ENCODE measurements at places on chromosomes 4 and X. TPM values are rescaled to one million over a fixed set of nuclear protein-coding genes. Genes with fewer than 3 reads are reported as not detected.
A peak's percentile ranks its signal among the peaks of the same experiment; 100 is the strongest.

The SRPX2 gene
- not detected for total RNA-seq

The DMRTC1 gene
- 0.31 TPM for total RNA-seq

The TCEAL6 gene
- not detected for total RNA-seq

- no peaks in the 10 kb centered on the region for H3K36me3 ChIP-seq
- no peaks in the 10 kb centered on the region for H3K27me3 ChIP-seq
- no peak overlapping the region for H3K4me3 ChIP-seq
- no peak for DNase-seq
- no peaks in the 10 kb centered on the region for H3K4me1 ChIP-seq
- H3K27ac ChIP-seq = no peak overlapping the region
Observed at GRCh38 chr4:36152735-36153134, 91.6 kb downstream of the ARAP2 start.

The PPARGC1A gene
- 10.2 TPM for total RNA-seq

- no peaks in the 10 kb centered on the region for H3K36me3 ChIP-seq
- DNase-seq = no peak
- no peak overlapping the region for H3K4me3 ChIP-seq
- H3K27me3 ChIP-seq = no peaks in the 10 kb centered on the region
Observed at GRCh38 chr4:85905761-85906160, 430.8 kb downstream of the ARHGAP24 start.

DNA sequence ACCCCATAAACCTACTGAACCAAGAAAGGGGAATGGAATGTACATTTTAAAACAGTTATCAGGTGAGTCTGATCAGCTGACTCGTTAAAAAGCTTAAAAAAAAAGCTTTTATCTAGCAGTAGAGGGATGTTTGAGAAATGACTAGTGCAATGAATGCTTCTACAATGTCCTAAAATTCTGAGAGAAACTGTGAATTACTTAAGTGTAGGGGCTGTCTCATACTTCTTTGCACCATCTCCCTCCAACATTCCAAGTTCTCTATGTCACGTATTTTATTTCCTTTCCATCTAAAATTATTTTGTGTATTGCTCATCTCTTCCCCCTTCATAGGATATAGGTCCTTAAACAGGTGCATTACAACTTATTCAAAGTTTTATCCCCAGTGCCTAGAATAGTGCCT, 11.9 kb upstream of the AREG start:
- no peak overlapping the region for H3K4me3 ChIP-seq
- no peaks in the 10 kb centered on the region for H3K4me1 ChIP-seq
- H3K36me3 ChIP-seq = no peaks in the 10 kb centered on the region
- no peaks in the 10 kb centered on the region for H3K27me3 ChIP-seq
- no peak for DNase-seq

DNA sequence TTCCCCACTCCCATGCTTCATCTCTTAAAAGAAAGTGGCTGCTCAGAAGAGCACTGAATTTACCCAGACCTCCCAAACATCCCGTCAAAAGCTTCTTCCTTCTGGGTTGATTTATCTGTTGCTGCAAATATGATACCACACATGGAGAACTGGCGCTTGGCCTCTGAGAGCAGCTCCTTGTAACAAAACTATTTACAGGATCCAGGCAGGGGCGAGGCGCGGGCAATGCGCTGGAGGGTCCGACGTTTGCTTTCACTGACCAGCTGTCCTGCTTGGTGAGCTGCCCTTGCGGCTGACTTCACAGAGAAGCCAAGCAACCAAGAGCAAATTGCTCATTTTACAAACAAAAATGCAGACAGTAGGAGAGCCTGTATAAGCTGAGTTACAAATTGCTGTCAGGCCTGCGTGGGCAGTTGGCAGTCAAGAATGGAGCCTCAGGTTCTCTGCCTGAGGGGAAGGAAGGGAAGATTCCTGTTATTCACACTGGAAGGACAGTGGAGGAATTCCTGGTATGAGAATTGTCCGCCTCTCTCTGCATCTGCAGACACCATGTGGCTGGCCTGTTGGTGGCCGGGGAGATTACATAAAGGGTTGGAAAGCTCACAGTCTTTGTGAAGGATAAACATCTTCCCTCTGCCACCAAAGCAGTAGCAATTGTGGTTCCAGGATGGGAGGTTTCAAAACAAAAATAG, 192.2 kb upstream of the LEF1 start:
- peak; percentile 70 for DNase-seq
- no peaks in the 10 kb centered on the region for H3K27me3 ChIP-seq
- peak overlapping the region; percentile 52 for H3K27ac ChIP-seq
- H3K4me1 ChIP-seq = no peaks in the 10 kb centered on the region

DNA sequence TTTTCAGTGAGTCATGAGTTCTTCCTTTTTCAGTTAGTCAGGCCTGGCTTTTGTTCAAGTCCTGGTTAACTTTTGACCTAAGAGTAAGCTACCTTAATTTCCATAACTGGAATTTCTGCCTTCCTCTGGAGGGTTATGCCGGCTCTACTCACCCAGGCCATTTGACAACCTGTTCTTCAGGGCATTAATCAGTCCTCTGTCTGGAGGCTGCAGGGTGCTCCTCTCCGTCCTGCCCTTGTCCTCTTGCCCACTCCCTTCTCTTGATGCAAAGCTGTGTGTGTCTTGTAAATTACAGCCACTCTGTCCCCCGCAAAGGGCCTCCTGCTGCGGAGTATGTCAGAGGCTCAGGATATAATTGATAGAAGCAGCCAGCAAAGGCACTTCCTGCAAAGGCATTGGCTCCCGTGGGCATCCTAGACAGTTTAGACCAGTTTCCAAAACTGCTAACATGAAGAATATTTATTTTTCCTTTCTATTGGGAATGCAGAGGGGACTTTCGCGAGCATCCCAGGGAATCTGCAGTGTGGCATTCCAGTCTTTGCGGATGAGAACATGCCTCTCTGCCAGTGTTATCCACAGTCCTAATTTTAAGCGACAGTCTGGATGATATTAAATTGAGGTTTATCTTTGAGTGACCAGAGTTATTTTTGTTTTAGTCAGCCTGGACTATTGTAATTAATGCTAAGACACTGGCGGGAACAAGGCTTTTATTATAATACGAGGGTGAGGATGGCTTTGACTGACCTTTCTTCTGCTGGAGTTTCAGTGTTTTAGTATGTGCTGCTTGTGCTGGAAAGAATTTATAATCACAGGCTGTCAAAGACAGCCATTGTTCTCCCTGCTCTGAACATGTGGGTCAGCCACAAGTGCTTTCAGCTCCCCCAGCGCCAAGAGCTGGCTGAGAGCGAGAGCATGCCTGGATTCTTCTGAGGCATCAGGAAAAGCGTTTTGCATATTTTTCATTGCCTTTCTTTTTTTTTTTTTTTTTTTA, 74.2 kb downstream of the LIMCH1 start:
- peak; percentile 67 for DNase-seq
- H3K27ac ChIP-seq = peak overlapping the region; percentile 93
- H3K36me3 ChIP-seq = no peaks in the 10 kb centered on the region
- peaks cover 14% of the 10 kb centered on the region for H3K27me3 ChIP-seq
- no peak overlapping the region for H3K4me3 ChIP-seq
- peaks cover 13% of the 10 kb centered on the region for H3K4me1 ChIP-seq

- H3K27me3 ChIP-seq = no peaks in the 10 kb centered on the region
- no peaks in the 10 kb centered on the region for H3K36me3 ChIP-seq
- H3K4me1 ChIP-seq = peaks cover under 1% of the 10 kb centered on the region
- no peak overlapping the region for H3K27ac ChIP-seq
- DNase-seq = no peak
Observed at GRCh38 chrX:57232658-57233360, 53.7 kb upstream of the FAAH2 start.

The MAGEA8 gene
- total RNA-seq = 0.20 TPM

GRCh38 chr4:159048166-159048886, 54.6 kb upstream of the RAPGEF2 start:
- H3K4me1 ChIP-seq = peaks cover 6% of the 10 kb centered on the region
- no peaks in the 10 kb centered on the region for H3K36me3 ChIP-seq
- DNase-seq = peak; percentile 71
- no peak overlapping the region for H3K4me3 ChIP-seq
- peak overlapping the region; percentile 47 for H3K27ac ChIP-seq
- no peaks in the 10 kb centered on the region for H3K27me3 ChIP-seq

- H3K36me3 ChIP-seq = no peaks in the 10 kb centered on the region
- no peaks in the 10 kb centered on the region for H3K4me1 ChIP-seq
- no peak overlapping the region for H3K27ac ChIP-seq
- DNase-seq = no peak
- H3K27me3 ChIP-seq = no peaks in the 10 kb centered on the region
- H3K4me3 ChIP-seq = no peak overlapping the region
Observed at GRCh38 chrX:133258481-133258880, 40.3 kb upstream of the TFDP3 start.

DNA sequence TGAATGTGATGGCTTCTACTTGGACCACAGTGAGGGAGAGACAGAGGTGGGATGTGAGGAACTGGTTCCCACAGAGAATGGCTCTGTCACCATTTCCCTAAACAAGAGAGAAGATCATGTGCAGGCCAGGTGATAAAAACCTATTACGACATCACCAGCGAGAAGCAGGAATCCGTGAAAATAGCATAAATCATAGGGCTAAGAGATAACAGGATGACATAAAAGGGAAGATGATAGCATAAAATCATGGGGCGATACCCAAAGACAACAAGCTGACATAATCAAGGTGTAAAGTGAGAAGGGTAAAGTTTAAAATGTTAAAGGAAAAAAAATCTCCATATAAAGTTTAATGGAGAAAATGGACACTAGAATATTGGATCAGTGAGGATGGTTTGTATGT, 205.5 kb upstream of the SLIT2 start:
- no peak overlapping the region for H3K4me3 ChIP-seq
- DNase-seq = no peak
- H3K27me3 ChIP-seq = no peaks in the 10 kb centered on the region
- no peaks in the 10 kb centered on the region for H3K36me3 ChIP-seq

The XK gene
- 0.49 TPM for total RNA-seq

- no peaks in the 10 kb centered on the region for H3K4me1 ChIP-seq
- H3K27ac ChIP-seq = no peak overlapping the region
- DNase-seq = no peak
- H3K36me3 ChIP-seq = no peaks in the 10 kb centered on the region
- H3K27me3 ChIP-seq = no peaks in the 10 kb centered on the region
Observed at GRCh38 chrX:15499976-15500375, 631 bp upstream of the BMX start.

- peaks cover 4% of the 10 kb centered on the region for H3K4me1 ChIP-seq
- H3K36me3 ChIP-seq = no peaks in the 10 kb centered on the region
- peak; percentile 89 for DNase-seq
- H3K4me3 ChIP-seq = peak within 1 kb of the TSS; percentile 95
- peak within 1 kb of the TSS; percentile 83 for H3K27ac ChIP-seq
Observed at GRCh38 chr4:83010522-83011318, at the start of gene LIN54. Gene LIN54, minus strand, starts transcription at chr4:83010823. Its CDS starts 25,979 bp downstream, at chr4:82984844.

- no peaks in the 10 kb centered on the region for H3K36me3 ChIP-seq
- H3K4me3 ChIP-seq = no peak overlapping the region
- H3K27me3 ChIP-seq = no peaks in the 10 kb centered on the region
- no peak for DNase-seq
- peaks cover under 1% of the 10 kb centered on the region for H3K4me1 ChIP-seq
- H3K27ac ChIP-seq = no peak overlapping the region
Observed at GRCh38 chr4:24226023-24226422, 336.2 kb upstream of the PPARGC1A start.

DNA sequence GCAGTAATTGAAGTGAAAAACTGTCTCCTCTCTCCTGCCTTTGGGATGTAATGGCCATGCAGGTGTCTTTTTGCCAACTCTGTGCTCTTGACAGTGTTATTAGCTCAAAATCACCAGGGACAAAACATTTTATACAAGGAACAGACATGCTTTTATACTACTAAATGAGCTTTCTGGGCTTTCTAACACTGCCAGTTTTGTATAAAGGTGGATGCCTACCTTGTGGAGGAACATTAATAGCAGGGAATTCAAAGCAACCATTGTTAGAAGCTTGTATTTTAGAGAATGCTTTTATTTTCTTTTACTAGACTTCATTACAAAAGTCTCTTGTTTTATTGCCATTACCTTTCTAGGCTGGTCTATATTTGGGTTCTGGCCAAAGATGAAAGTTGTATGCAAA, 54.7 kb upstream of the ARSJ start:
- no peak for DNase-seq
- no peaks in the 10 kb centered on the region for H3K27me3 ChIP-seq
- H3K4me1 ChIP-seq = no peaks in the 10 kb centered on the region
- H3K36me3 ChIP-seq = no peaks in the 10 kb centered on the region

GRCh38 chr4:109803924-109804571, 2.2 kb upstream of the CFI start:
- peak; percentile 75 for DNase-seq
- H3K4me3 ChIP-seq = no peak overlapping the region
- no peaks in the 10 kb centered on the region for H3K4me1 ChIP-seq
- H3K27ac ChIP-seq = no peak overlapping the region
- no peaks in the 10 kb centered on the region for H3K27me3 ChIP-seq

DNA sequence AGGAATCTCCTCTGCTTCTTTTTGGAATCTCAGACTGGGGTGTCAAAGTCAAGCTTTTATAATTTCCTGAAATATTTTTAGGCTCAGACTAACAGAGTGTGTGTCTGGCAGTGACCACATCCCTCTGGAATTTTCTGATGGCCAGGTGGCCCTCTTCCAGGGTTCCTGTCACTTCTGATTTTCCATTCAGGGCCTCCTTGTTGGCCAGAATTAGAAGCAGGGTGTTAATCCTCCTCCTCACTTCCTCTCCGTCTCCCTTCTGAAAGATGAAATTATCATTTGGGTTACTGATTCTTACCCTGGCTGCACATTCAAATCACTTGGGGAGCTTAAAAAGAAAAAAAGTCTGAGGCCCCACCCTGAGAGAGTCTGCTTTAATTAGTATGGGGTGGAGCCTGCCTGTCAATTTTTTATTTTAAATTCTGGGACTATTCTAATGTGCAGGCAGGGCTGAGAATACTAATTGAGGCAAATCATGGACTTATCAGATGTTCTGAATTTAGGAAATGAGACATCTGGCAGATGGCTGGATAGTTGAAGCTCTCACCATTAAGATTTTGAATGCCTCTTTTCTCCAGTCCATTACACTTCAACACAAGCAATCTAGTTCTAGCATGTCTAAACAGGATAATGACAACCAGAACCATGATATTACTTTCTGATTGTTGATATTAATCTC, 43.2 kb downstream of the HAND2 start:
- no peaks in the 10 kb centered on the region for H3K36me3 ChIP-seq
- H3K4me3 ChIP-seq = no peak overlapping the region
- no peak overlapping the region for H3K27ac ChIP-seq

GRCh38 chr4:92304606-92305005, 840 bp downstream of the GRID2 start:
- H3K4me1 ChIP-seq = no peaks in the 10 kb centered on the region
- peak overlapping the region; percentile 95 for H3K4me3 ChIP-seq
- H3K36me3 ChIP-seq = no peaks in the 10 kb centered on the region
- peak; percentile 77 for DNase-seq
- H3K27ac ChIP-seq = no peak overlapping the region

The DOCK11 gene
- total RNA-seq = 3.1 TPM

- H3K27me3 ChIP-seq = no peaks in the 10 kb centered on the region
- no peak overlapping the region for H3K4me3 ChIP-seq
- peaks cover 4% of the 10 kb centered on the region for H3K4me1 ChIP-seq
- peaks cover 45% of the 10 kb centered on the region for H3K36me3 ChIP-seq
Observed at GRCh38 chr4:1898681-1899080, 27.5 kb downstream of the NSD2 start.

The RADX gene
- 1.0 TPM for total RNA-seq

- H3K27ac ChIP-seq = no peak overlapping the region
- H3K4me1 ChIP-seq = no peaks in the 10 kb centered on the region
- H3K27me3 ChIP-seq = no peaks in the 10 kb centered on the region
- peak; percentile 89 for DNase-seq
- no peaks in the 10 kb centered on the region for H3K36me3 ChIP-seq
- no peak overlapping the region for H3K4me3 ChIP-seq
Observed at GRCh38 chr4:46648088-46648744, 258.3 kb upstream of the GABRA2 start.

The C4orf50 gene
- 1.6 TPM for total RNA-seq

The SSX2B gene
- total RNA-seq = not detected

- no peaks in the 10 kb centered on the region for H3K27me3 ChIP-seq
- no peak overlapping the region for H3K27ac ChIP-seq
- DNase-seq = no peak
- H3K4me3 ChIP-seq = no peak overlapping the region
Observed at GRCh38 chr4:76972306-76972705, 22.8 kb downstream of the SEPTIN11 start.

The GLRB gene
- 1.4 TPM for total RNA-seq

Data from endodermal cell (in vitro differentiated cells).